BJ (cell line): ENCODE measurements at places on chromosomes 12 and 14.
A peak's percentile ranks its signal among the peaks of the same experiment; 100 is the strongest.

DNA sequence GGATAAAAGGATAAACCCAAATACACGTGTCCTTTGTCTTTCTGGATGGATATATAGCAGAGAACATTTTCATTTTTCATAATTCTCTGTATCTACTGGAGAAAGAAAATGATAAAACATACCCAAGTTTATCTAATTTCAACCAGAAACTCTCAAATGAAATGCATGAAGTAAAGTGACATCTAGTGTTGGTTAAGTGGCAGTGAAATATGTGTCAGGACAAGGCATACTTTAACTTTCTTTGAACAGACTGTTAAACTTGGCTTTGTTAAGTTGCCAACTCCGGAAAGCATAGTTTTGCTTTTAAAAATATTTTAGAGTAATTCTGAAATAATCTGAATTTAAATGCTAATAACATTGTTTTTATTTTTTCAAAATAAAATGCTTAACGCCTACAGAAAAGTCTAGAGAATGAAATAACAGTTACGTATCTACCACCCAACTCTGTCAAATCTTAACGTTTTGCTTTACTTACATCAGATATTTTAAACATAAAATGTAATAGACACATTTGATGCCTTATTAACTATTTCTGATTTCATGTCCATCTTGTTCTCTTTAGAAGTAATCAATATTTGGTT, 25.2 kb upstream of the NTN4 start:
- no peak for DNase-seq

DNA sequence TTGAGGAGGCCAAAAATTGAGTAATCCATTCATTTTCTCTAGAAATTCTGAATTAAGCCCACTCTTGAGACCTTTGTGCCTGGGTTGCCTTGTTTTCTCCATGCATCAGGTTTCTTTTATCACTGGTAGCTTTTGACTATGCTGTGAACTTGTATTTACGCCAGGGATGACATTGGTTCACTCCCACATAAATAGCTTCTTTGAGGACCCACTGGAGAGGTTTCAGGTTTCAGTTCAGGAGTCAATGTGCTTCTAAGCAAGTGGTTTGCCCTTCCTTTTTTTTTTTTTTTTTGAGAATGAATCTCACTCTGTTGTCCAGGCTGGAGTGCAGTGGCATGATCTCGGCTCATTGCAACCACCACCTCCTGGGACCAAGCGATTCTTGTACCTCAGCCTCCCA, 10.2 kb upstream of the SLC17A8 start:
- no peak for DNase-seq

DNA sequence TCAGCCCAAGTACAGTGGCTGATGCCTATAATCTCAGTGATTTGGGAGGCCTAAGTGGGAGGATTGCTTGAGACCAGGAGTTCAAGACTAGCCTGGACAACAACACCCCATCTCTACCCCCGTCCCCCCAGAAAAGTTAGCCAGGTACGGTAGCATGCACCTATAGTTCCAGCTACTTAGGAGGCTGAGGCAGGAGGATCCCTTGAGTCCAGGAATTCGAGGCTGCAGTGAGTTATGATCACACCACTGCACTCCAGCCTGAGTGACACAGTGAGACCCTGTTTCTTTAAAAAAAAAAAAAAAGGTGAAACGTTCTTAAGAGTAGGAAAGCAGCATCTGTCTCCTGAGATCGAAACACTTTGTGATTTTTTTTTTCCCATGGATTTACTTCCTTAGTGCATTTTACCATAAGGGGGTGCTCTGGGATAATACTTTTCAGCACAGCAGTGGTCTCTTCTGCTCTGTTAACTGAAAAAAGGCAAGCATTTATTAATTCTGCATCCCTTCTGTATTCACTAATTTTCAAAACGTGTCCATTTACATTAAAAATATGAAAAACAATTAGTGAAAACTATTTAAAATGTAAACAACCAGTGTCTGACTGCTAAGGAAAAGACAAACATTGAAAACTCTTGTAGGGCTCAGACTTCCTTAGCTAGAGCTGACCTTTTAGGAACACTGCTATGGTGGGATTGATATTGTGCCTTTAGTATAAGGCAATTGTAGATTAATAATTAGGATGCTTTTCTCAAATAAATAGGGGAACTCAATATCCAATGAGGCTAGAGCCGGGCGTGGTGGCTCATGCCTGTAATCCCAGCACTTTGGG, 31.2 kb upstream of the USP44 start:
- no peak for DNase-seq

DNA sequence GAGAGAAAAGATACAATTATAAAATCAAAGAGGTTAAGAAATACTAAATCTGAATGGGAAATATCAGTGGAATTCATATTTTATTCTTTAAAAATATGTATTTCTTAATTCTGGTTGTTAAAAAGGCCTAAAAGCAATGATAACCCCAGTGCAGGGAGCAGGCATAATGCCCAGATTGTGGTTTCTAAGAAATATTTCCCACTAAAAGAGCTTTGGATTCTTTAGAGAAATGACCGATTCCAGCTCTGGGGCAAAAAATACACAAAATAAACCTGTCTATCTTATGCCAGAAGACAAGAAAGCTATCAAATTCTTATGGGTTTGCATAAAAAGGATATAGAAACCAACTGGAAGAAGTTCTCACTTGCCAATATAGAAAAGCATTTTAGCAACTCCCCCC, 71.6 kb downstream of the PDE6H start:
- no peak for DNase-seq

DNA sequence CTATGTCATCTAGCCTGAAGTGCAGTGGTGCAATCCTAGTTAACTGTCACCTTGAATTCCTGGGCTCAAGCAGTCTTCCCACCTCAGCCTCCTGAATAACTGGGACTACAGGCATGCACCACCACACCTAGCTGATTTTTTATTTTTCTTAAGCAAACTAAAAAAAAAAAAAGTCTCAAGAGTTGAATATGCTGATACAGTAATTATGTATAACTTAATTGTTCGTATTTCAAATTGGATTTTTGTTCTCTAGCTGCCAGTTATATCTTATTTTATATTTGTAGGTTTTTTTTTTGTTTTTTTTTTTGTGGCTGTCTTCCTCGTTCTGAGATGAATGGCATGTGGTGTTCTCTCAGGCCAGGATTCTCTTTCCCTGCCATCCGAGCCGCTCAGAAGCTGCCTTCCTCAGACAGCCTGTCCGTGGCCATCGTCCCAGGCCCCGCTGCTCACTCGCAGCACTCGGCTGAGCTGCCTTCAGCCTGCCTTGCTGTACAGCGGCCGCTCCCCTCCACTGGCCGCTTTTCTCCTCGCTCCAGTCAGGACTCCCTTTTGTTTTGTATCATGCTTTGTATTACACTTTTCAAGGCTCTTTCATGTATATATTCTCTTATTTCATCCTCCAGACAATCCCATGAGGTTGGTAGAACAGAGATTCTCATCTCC, 53.3 kb downstream of the WDR20 start:
- DNase-seq, result no peak

GRCh38 chr14:95541346-95541745, 6.5 kb downstream of the GLRX5 start:
- DNase-seq, result no peak

- no peak for DNase-seq
These were observed 45.2 kb downstream of the WDHD1 start for GRCh38 chr14:54981698-54982097.

- no peak for DNase-seq
These were observed 306.1 kb downstream of the DAD1 start for GRCh38 chr14:22282949-22283348.

GRCh38 chr14:63203618-63204406, 431 bp upstream of the RHOJ start:
- peak; percentile 89 for DNase-seq

DNA sequence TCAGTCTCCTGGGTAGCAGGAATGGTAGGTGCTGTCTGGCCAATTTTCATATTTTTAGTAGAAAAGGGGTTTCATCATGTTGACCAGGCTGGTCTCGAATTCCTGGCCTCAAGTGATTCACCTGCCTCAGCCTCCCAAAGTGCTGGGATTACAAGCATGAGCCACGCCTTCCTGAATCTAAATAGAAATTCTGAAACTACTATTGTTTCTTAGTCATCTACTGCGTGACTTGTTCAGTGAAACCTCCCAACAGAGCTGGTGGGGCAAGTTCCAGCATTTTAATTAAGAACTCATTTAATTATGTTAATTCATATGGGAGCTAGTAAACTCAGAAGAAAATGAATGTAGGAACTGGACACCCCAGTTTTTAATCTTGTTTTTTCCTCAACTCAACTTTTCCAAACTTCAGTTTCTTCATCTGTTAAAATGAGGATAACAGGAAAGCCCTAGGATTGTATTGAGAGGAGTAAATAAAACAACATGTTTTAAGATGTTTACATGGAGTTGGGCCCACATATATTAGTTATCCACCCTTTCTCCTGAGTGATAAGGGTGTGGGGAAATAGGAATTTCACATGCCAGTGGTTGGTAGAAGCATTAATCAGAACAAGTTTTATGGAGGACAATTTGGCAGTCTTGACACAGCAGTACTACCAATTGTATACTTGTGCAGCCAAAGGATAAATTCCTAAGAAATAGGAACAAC, 335.8 kb upstream of the E2F7 start:
- no peak for DNase-seq

- no peak for DNase-seq
These were observed 1.7 kb downstream of the ATF7IP start for GRCh38 chr12:14367040-14367661.

DNA sequence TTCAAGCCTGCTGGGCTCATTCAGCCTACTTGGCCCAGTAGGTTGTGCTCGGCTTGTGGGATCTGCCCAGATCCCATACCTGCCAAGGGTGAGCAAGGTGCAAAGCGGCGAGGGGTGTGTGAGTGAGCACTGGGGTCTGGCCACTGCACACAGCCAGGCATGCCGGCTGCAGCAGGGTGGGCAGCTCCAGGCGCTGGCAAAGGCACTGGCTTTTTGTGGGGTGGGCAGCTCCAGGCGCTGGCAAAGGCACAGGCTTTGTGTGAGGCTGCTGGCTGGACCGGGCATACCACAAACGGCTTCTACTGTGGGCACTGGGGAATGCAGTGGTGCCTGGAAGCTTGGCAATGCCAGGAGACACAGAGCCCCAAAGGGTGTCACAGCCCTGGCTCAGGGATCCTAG, 137.4 kb downstream of the SLC16A7 start:
- no peak for DNase-seq

DNA sequence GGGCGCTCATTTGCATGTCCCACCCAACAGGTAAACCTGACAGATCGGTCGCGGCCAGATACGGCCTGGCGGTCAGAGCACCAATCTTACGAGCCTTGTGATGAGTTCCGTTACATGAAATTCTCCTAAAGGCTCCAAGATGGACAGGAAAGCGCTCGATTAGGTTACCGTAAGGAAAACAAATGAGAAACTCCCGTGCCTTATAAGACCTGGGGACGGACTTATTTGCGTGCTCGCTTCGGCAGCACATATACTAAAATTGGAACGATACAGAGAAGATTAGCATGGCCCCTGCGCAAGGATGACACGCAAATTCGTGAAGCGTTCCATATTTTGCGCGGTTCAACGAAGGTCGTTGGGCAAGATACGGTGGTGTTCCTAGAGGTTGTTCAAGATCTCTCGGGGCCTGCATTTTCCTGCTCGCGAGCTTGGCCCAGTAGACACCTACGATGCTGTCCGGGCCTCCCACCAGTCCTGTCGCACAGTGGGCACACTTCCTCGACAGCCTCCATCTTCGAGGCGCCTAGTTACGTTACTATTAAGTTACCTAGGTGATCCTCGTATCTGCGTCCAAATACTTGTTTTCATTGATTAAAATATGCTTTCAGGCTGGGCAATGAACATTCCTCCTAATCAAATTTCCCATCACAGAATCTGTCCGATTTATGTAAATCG, at the start of gene RNU6-7:
Gene RNU6-7, plus strand, starts transcription at position 230 of the 675 bp plus-strand sequence.
- DNase-seq, result no peak

DNA sequence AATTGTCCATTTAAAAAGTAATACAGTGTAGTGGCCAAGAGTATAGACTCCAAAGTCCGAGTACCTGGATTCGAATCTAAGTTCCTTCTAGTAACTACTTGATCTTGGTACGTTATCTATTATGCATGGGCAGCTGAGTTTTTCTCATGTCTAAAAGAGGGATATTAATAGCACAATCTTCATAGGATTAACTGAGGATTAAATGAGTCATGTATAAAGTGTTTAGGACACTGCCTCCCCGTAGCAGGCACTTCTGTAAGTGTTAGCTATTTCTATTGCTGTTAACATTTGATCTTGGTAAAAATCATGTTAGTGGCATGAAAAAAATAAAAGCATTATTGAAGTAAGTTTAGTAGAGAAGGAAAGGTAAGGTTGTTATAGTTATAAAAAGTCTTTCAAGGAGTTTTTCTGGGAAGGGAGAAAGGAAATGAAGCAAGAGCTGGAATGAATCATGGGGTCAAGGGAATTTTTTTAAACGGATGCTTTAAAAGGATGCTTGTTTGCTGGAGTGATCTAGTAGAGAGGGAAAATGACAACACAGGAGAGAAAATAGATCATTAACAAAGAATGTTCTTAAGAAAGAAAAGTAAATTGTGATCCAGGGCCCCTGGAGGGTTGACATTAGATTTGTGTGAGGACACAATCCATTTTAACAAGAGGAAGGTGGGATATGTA, 502.2 kb upstream of the USP15 start:
- DNase-seq, result no peak

- no peak for DNase-seq
These were observed 5.7 kb upstream of the PLEK2 start for GRCh38 chr14:67417633-67418032.

DNA sequence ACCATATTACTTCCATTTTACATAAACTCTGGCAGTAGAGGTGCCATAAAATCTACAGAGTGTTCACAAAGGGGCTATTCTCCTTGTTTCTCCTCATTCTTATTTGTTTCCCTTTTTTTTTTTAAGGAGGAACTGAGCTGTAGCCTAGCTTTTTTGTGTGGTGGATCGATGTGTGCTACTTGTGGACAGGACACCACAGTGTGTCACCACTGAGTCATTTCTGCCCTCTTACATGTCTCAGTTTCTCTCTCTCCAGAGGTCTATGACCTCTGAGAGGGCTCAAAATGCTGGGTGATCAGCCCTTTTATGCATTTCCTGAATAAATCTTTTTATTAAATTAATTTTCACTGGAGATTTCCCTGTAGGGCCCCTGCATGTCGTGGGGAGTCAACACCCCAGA, 370.2 kb downstream of the ADGRD1 start:
- no peak for DNase-seq

DNA sequence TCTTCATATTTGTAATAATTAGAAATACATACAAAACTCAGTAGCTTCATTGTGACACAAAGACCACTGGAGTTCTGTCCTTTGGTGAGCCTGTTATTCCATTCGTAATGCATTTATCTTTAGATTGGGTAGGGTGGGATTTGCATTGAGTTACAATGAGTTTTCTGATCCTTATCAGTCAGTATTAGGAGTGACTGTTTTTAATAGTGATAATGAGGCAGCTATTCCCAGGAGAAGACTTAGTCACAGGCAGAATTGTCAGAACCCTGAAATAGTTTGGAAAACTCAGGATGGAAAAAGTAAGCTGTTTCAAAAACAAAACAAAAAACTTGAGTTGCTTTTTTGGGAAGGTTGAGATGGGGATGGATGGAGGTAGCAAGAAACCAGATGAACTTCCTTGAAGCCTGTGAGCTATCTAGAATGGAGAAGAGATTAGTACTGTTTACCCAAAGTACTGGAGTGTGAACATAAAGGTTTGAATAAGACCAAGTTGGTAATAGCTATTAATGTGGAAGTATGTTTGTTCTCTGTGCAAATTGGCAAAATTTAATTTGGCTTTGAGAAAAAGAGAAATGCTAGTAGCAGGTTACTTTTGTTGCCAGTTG, 38.6 kb downstream of the FBXO34 start:
- DNase-seq, result no peak

GRCh38 chr12:61916831-61917230, 343.4 kb upstream of the USP15 start:
- DNase-seq, result no peak
